ENCODE measurements at places on chromosomes 7 and 10.

- DNase-seq, result no peak
These were observed 847.1 kb upstream of the MBL2 start for GRCh38 chr10:53619671-53620070.

- no peak for DNase-seq
These were observed 92.1 kb upstream of the PODXL start for GRCh38 chr7:131648491-131648890.

- DNase-seq, result no peak
These were observed 24.3 kb upstream of the PPP2R2D start for GRCh38 chr10:131876508-131876907.

GRCh38 chr7:46716926-46717325 lies 795.9 kb upstream of the IGFBP3 start:
- DNase-seq, result peak; percentile 53

DNA sequence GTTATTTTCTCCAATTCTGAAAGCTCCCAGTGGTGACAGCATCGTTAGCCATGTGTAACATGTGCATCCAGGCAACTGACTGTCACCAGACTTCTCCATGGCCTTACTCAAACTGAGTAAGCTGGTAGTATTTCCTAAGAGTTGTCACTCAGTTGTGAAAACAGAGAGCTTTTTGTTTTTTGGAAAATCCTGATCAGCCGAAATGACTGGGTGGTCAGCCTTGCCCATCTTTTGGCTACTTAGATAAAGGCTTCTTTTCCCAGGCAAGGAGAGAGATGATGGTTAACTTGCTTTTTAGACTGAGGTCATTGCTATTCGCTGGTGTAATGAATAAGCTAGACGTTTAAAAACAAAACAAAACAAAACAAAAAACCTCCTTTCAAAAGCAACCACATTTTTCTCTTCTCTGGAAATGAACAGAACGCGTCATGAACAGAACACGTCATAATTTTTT lies 159.5 kb upstream of the KLF14 start:
- DNase-seq, result no peak

GRCh38 chr7:14691597-14692203 lies 210.9 kb downstream of the DGKB start:
- DNase-seq, result peak; percentile 61

DNA sequence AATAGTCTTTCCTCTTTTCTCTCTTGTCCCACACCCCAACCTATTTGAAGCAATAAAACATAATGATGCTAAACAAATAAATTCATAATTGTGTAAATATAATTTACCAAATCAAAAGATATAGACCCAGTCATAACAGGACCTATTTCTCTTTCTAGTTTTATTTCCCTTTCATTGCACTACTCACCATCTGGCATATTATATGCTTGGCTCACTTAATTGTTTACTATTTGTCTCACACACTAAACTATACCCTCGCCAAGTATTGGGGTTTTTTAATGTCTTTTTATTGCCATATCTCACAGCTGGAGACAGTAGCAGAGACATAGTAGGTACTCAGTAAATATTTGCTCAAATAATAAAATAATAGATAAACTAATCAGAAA lies 597.5 kb upstream of the PCDH15 start:
- no peak for DNase-seq

DNA sequence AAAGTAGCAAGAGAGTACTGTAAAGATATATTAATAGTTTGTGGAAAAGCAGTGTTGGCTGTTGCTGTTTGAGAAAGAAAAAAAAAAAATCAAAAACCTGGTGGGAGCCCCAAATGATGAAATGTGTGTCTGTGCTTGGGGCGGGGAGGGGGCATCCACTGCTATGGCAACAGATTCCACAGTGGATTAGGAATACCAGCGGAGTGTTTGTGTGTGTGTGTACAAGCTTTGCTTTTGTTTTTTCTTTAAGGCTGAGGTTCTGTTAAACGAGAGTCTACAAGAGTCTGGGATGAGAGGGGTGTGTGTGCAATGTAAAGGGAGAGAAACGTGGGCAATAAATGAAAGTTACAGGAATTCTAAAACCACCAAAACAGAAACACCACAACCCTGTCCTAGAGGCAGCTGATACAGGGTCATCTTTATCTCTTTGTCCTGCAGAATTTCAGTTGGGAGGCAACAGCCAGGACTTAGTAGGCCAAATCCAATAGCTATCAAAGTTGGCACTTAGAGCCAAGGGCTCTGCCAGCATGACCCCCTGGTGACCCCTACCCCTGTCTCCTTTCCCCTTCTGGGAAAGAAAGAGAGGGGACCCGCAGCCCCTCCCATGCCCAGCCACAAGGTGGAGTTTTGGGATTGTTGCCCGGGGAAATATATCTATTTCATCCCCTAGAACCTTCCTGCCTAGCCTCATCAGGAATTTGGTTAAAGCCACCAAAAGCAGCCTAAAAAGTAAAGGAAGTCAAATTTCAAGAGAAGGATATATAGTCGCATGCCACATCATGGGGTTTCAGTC lies 85.4 kb downstream of the OSBPL3 start:
- peak; percentile 25 for DNase-seq

DNA sequence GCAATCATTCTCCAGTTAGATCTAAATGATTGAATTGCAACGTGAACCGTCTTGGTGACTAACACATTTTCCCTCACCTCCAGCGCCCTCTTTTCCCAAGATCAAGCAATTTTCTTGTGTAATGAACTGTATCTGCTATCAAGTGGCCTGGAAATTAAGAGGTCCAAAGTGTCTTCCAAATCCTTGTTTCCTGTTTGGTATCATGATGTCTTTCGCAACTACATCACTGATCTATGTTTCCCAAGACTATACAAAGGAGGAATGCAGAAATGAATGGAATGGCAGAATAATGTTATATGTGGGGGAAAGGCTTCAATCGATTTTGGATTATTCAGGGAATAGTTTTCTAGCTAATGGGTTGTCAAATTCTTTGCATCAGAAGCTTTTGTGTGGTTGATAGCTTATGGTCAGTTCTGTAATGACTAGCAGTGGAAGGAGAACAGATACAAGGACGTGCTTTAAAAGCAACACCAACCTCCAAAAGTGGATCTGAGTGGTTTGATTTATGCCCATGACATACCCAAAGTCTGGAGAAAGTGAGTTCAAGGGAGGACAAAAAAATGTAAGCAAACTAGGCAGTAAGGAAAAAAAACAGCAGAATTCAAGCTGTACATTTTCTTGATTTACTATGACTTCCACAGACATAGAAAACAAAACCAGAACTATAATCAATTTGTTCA lies 14.6 kb upstream of the ZEB1 start:
- no peak for DNase-seq

- no peak for DNase-seq
These were observed 121.6 kb downstream of the REEP3 start for GRCh38 chr10:63642808-63643207.

DNA sequence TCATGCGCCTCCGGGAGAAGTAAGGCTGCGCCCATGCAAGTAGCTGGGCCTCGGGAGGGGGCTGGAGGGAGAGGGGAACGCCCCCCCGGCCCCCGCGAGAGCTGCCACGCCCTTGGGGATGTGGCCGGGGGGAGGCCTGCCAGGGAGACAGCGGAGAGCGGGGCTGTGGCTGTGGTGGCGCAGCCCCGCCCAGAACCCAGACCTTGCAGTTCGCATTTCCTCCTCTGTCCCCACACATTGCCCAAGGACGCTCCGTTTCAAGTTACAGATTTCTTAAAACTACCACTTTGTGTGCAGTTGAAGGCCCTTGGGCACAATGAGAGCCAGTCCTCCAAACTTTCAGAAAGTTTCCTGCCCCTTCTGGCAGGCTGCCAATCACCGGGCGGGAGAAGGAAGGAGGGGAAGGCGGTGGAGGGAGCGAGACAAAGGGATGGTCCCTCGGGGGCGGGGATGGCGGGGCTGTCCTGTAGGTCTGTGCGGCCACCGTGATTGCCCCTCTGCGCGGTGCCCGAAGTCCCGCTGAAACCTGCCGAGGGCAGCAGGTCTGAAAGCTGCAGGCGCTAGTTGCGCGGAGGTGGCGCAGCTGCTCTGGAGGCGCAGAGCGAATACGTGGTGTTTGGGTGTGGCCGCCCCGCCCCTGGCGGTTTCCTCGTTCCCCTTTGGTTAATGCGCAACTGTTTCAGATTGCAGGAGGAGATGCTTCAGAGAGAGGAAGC lies 2.1 kb downstream of the VIM start:
- peak; percentile 69 for DNase-seq

GRCh38 chr7:150466477-150466876 lies 16.0 kb downstream of the GIMAP8 start:
- peak; percentile 91 for DNase-seq

- DNase-seq, result peak; percentile 86
These were observed 265.7 kb upstream of the IMMP2L start for GRCh38 chr7:111827863-111828504.

DNA sequence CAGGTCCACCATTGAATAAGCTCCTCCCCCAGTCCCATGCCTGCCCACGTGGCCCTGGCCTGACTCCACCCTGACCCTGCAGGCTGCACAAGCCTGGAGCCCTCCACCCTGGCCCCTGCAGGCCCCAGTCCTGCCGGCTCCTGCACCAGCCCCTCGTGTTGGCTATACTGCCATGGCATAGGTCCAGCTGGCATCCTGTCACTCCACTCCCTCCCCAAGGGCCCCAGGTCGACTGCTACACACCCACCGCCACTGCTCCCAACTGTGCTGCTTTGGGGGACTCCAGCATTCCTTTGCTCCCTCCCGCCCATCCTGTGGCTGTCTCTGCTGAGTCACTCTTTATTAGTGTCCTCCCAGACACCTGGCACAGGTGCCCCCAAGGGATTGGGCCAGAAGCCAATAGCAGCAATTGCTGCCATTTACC lies 32.4 kb upstream of the HSPA12A start:
- no peak for DNase-seq

GRCh38 chr10:124170631-124171030 lies 77.2 kb upstream of the CHST15 start:
- no peak for DNase-seq

DNA sequence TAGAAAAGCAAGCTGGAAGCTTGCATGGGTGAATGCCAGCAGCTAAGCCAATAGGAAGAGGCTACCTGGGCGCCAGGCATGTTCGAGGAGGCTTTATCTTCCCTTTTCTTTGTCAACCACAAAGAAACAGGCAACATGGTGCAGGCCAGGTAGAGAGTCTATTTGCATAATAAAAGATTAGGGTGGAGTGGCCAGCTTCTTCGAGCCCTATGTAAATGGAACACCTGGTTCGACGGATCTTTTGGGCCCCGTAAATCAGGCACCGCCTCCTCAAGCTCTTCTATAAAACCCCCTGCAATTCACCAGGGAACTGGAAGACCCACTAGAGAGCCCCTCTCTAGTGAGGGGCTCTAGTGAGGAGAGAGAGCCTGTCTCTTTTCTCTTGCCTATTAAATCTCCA lies 1106.2 kb upstream of the CELF2 start:
- DNase-seq, result no peak

GRCh38 chr10:118977835-118978234 lies 51.7 kb upstream of the NANOS1 start:
- DNase-seq, result no peak

DNA sequence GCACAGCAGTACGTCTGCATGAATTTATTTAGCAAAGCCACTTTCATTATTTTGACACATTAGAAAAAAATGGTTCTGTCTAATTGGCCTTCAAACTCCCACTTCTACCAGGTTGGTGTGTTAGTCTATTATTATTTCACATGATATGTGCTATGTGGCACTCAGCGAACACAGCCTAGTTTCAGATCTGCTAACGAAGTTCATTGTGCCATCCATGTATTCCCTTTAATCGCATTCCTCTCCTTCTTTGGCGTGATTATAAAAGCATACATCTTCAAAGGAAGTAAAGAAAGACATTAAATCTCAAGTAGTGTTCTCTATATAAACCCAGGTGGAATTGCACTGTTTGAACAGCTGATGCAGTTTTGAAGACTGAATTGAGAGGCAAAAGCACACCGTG lies 96.4 kb upstream of the CACNA2D1 start:
- DNase-seq, result no peak

GRCh38 chr10:14671386-14671831 lies 103.3 kb downstream of the FAM107B start:
- DNase-seq, result no peak

GRCh38 chr7:112398534-112398933 lies 51.7 kb upstream of the IFRD1 start:
- DNase-seq, result no peak

DNA sequence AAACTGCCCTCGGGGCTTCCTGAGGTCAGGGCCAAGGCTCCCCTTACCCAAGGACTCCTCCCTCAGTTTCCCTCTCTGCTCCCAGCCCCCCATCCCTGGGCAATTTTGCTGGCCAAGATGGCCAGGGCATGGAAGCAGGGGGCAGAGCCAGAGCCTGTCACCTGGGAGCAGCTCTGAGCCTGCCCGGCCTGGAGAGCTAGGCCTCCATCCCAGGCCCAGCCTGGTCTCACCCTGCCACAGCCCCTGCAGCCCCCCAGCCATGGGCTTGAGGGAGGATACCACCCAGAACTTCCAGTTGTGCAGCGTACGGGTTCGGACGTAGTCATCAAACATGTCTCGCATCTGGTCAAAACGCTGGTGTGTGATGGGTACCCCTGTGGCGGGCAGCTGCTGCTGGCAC lies 17.0 kb upstream of the TBL2 start:
- DNase-seq, result no peak

DNA sequence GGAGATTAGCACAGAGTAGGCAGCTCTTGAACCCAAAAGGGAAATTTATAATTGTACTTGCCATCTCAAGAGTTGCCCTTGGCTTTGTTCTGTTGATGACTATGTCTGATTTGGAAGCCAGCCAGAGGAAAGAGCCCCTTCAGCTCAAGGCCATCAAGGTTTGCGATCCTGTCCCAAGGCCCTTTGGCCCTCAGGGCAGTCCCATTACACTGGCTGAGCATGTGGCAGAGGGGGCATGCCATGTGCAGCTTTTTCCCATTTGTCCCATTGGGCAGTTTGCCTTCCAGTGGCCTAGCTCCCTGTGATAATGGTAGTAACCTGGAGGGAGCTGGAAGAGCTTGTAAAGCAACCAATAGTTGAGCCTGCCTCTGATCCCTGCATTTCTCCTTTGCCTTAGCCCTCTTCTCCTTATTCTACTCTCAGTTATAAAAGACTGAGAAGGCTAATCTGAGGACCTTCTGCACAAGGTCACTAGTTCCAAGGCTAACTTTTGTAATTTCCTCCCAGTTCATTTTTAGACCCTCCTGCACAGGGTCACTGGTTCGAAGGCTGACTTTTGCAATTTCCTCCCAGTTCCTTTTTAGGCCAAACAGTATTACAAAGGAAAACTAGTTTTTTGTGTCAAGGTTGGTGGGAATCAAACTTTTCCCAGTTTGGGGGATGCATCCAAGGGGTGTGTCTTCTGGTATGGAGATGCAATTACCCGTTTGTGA lies 31.0 kb upstream of the ARHGAP12 start:
- DNase-seq, result no peak

- DNase-seq, result peak; percentile 72
These were observed 657 bp upstream of the TMEM178B start for GRCh38 chr7:141073173-141073640.
